BJ (cell line): ENCODE measurements at places on chromosomes 13 and 19.
A peak's percentile ranks its signal among the peaks of the same experiment; 100 is the strongest.

- no peak for DNase-seq
Measured at GRCh38 chr13:60358453-60358852, 38.6 kb upstream of the TDRD3 start.

- DNase-seq: no peak
Measured at GRCh38 chr13:109881347-109881725, 95.0 kb upstream of the IRS2 start.

DNA sequence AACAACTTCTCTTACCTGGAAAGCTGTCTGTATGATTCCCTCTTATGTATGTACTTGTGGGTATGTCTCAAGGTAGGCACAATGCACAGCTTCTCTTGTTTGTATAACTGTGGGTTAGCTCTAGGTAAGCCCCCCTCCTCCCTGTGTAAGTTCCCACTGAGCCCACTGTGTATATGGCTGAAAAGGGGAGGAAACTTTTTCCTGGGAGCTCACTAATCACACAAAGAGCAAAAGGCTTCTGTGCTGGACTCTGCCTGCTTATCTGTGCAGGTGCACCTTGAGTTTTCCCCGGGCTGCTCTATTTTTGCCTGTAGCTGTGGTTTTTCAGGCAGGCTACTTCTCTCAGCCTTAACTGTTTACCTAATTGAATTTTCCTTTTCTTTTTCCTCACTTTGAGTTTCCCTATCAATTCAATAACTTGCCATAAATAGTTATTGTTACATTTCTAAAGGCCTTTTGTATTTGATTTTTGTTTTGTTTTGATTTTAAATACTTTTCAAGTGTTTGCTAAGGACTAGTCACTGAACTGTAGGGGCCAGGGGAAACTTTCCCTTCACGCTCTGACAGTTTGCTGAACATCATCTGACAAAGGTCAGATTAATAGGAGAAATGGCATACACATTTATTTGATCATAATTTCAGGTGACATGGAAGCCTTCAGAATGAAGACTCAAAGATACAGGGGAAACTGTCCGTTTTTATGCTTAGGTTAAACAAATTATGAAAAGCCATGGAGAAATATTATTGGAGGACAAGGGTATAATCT lies 423.5 kb upstream of the ATXN8OS start:
- DNase-seq: no peak

DNA sequence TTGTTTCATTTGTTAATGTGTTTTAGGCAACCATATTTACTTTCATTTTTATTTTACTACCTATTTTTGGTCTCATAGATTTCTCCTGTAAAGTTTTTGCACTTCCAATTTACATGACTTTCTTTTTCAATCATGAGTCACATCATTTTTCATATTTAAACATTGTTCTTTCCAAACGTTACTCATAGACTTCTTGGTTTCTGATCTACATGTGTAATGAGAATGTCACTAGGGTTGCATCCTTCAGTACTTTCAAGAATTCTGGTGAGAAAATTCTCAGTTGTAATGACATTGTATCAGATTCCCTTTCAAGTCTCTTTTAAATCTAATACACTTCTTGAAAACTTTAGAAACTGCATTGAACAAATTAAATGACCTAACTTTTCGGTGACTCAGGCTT lies 991.7 kb downstream of the EFNB2 start:
- no peak for DNase-seq

GRCh38 chr13:46961719-46962118 lies 64.9 kb upstream of the HTR2A start:
- peak; percentile 41 for DNase-seq

- DNase-seq: no peak
Measured at GRCh38 chr13:114043421-114044053, 69.7 kb upstream of the C13orf46 start.

GRCh38 chr13:114077933-114078325 lies 54.5 kb downstream of the RASA3 start:
- no peak for DNase-seq

DNA sequence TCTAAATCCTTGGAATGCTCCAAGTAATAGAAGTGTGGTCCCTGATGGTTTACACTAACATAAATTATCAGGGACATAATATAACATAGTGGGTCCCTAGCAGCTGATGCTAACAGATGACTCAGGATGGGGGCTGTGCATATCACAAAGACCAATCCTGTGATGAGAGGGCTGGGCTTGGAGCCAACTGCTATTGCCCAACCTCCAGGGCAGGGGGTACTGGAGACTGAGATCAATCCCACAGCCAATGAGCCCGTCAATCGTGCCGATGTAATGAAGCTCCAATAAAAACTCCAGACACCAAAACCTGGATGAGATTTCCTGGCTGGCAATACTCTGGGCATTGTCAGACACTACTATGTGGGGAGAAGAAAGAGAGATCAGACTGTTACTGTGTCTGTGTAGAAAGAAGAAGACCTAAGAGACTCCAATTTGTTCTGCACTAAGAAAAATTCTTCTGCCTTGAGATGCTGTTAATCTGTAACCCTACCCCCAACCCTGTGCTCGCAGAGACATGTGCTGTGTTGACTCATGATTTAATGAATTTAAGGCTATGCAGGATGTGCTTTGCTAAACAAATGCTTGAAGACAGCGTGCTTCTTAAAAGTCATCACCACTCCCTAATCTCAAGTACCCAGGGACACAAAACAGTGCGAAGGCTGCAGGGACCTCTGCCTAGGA lies 33.4 kb downstream of the ABCC4 start:
- DNase-seq: peak; percentile 68

- no peak for DNase-seq
Measured at GRCh38 chr13:40200273-40200978, 466.0 kb downstream of the FOXO1 start.

GRCh38 chr13:33236021-33236420 lies 49.5 kb downstream of the STARD13 start:
- peak; percentile 63 for DNase-seq

- DNase-seq: no peak
Measured at GRCh38 chr13:45584816-45585215, 30.7 kb downstream of the ERICH6B start.

GRCh38 chr13:77372275-77372674 lies 45.4 kb upstream of the MYCBP2 start:
- DNase-seq: no peak

DNA sequence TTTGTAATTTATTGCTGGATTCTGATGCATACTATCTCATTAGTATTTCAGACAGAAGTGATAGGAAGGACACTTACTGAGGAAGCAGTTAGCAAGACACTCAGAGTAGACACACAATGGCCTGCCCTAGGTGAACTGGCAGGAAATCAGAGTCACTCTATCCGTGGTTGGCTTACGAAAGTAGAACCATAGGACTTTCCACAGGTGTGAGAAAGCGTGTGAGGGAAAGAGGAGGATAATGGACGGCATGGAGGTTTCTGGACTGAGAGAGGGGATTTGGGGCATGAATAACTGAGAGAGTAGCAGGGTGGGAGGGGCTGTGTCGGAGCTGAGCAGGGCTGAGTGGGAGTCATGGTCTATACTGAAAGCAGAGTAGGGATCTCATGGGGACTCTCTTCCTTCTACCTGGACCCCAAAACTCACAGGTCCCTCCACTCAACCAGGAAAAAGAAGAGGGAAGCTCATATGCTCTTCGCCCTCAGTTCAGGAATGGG lies 18.7 kb upstream of the EID2 start:
- no peak for DNase-seq

DNA sequence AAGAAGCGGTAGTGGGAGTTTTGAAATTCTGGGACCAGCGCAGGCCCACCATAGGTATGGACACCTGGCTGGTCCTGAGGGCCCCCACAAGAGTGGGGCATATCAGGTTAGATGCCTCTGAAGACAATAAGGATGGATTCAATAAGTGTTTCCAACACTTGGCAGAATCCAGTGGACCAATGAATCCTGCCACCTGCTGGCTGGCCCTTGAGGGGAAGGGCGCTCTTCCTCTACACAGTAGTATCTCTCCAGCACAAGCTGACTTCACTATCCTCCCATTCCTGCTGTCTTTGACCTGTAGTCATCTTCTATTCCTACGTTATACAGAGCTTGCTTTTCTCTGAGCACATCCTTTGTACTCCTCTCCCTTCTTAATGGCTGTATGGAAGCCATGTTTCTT lies 199.7 kb upstream of the TSHZ3 start:
- no peak for DNase-seq

- DNase-seq: no peak
Measured at GRCh38 chr13:39058040-39058439, 19.8 kb downstream of the NHLRC3 start.

DNA sequence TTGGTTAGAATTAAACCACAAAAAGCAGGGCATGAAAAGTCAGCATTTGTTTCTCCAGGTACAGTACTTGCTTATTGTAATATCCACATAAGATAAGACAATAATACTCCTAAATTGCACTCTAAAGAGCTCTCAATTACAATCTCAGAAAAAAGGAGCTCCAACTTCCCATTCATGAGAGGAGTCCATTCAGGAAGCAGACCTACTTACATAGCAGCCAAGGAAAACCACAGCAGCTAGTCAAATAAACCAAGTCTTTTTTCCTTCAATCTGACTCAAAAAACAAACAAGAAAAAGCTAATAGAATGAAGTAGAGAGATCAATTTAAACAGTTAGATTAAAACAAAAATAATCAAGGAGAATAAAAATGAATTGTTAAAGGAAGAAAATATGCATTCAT lies 885.2 kb upstream of the SLITRK6 start:
- DNase-seq: no peak
